ENCODE measurements at places on chromosomes 6 and 20.

GRCh38 chr20:38172408-38172807 lies 7.3 kb upstream of the TGM2 start:
- DNase-seq: peak; percentile 15

DNA sequence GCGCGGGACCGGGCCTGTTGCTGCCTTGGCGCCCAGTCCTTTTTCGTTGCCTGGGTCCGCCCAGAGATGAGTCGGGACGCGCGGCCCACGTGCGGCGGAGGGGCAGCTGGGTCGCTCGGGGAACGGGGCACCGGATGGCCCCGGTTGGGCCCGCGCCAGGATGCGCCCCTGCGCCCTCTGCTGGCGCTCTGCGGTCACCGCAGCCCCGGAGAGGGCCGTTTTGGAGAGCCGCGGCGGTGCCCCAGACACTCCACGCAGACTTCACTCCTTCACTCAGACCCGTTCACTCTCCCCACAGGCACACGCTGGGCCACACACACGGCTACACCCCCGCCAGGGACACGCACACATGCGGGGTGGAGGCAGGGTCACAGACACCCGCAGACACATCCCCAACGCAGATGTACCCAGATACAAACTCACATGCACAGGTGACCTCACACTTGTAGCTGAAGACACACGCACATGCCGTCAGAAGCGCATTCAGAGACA lies 38.8 kb downstream of the SRC start:
- DNase-seq: peak; percentile 58

DNA sequence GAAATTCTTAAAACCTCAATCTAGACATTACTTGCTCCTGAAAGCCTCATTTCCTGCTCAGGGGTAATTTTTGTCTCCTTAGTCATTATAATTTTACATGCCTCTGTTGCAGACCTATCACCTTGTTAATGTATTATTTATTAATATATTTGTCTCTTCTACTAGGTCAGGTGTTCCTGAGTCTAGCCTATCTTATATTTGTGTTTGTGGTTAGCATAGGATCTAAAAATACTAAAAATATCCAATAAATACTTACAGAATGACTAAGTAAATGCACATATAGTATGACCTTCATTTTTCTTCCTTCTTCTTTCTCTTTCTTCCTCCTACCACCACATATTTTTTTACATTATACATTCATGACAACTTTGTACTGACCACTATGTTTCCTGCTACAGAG lies 268.9 kb upstream of the HS3ST5 start:
- no peak for DNase-seq

GRCh38 chr20:59121714-59122565 lies 41.7 kb upstream of the ZNF831 start:
- DNase-seq: peak; percentile 23
